EH (cell line): ENCODE measurements at places on chromosomes 6 and 20.
A peak's percentile ranks its signal among the peaks of the same experiment; 100 is the strongest.

DNA sequence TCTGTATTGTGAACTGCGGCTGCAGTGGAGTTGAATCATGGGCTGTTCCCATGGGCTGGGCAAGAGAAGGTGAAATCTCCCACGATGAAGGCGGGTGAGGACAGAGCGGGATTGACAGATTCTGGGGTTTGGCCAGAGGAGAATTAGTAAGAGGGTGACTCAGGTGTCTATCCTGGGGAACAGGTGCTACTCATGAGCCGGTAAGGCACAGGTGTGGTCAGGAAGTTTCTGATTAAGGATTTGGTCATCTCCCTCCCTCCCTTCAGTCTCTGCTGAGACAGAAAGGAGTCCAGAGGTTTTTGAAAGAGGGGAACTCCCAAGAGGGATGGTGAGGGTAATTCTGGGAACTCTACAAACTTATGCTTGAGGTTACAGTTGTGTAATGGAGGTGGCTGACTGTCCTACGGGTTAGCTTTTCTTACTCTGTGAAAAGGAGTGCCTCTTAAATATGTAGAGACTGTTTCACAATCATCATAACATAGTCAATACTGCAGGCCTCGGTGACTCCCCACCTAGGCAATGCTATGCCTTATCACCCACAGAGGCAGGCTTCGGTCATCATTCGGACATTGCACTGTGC is 31.5 kb downstream of the SERPINB1 start:
- no peak for DNase-seq

DNA sequence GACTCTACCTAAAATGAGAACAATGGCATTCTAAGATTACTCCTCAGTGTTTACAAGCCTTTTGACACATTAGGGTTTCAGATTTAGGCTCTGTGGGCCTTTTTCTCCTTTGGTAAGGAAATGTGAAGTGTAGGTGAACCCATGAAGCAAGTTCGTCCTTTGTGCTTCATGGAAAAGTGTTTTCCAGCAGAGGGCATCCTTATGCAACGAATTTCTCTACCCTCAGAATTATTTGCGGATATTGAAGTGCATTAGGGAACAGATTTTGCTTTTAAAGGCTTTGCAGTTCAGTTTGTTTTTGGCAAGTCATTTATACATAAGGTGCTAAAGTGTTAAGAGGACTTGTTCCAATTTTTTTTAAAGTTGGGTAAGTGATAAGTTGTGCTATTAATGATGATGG is 55.7 kb upstream of the FERMT1 start:
- peak; percentile 23 for DNase-seq

DNA sequence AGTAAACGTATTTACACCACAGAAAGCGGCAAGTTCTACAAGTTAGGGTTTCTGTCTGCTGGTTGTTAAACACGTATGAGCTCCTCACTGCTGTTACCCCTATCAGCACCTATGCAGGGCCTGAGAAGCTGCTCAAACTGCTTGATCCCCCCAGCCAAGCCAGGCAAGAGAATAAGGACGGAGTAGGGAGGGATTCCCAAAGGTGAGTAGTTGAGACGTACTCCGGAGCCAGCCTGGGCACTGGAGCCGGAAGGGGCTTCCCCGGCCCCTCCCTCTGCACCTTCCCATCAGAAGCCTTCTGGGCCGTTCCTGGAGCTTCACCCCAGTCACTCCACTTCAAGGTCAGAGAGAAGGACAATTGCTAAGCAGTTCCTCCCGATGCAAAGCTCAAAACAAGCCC is 58.0 kb downstream of the RIPOR3 start:
- DNase-seq: no peak

DNA sequence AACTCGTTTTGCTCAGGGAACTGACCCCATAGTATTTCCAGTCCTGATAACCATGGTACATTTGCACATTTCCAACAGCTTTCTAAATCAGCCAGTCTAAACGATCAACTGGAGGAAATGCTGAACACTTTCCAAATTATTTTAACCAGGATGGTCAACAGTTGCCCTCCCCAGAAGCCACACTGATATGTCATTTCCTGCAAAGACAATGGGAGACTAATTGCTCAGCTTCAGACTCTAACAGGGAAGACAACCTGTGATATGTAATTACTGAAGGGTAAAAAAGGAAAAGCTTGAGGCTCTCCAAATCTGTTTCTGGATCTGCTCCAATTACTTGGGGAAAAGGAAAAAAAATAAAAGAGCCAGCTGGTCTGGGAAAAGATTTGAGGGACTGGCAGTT is 88.8 kb downstream of the FYN start:
- DNase-seq: peak; percentile 47

DNA sequence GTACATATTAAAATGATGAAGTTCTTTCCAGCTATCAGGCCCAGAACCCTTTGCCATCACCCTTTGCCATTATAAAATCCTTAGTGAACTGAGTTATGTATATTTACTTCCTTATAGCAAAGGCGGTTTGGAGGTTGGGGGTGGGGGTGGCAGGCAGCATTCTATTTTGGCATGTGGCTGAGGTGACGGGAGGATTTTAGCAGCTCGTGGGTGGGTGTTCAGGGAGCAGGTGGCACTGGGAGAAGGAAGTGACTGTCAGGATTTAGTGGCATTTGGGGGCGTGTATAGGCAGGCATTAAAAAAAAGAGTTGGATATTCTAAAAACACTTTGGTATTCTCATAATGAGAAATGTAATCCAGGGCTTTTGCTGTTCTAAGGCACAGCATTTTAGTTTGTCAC is 150.7 kb downstream of the RIMS1 start:
- DNase-seq: no peak

DNA sequence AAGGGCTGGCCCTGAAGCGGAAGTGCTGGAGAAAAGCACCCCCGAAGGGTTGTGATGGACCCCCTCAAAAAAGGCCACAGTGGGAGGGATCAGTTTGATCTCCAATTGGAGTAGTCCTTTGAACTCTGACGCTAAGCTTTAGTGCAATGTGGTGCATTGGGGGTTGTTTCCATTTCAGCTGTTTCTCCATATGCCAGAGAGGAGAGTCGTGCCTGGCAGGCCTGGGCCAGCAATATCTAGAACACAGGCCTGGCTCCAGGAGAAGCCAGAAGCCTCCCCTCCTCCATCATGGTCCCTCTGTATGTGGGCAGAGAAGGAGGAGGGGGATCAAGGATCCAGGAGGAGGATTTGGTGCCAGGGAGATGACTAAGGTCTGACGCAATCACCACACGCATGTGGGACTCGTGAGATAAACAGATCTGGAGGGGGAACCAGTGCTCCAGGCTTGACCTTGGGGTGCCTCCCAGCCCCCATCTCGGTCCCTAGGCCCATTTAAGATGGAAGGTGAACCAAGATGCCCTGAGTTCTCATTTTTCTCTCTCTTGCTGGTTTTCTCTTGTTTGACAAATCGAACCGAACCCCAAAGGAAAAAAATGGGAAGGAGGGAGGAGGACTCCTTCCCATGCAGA is 517.4 kb upstream of the JARID2 start:
- peak; percentile 69 for DNase-seq

- peak; percentile 83 for DNase-seq
Measured at GRCh38 chr20:25247000-25247517, 826 bp upstream of the PYGB start.

- peak; percentile 34 for DNase-seq
Measured at GRCh38 chr20:1273366-1273765, 7.3 kb downstream of the SNPH start.

DNA sequence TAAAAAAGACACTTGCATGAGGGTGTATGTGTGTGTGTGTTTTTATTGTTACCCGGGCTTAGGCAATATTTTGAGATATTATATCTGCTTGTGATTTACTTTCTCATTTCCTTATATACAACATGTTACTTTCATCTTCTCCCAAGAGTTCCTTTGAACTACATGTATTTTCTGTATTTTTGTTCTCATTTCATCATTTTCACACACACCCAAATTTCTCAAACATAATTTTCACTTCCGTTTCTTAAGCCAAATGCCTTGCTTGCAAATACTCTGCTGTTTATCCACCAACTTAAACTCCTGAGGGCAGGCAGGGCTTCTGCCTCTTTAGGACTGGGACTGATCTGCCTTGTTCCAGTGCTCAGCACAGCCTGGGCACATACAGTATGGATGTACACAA is 69.3 kb upstream of the FYN start:
- no peak for DNase-seq

- peak; percentile 55 for DNase-seq
Measured at GRCh38 chr6:26550250-26550993, 12.3 kb downstream of the HMGN4 start.

DNA sequence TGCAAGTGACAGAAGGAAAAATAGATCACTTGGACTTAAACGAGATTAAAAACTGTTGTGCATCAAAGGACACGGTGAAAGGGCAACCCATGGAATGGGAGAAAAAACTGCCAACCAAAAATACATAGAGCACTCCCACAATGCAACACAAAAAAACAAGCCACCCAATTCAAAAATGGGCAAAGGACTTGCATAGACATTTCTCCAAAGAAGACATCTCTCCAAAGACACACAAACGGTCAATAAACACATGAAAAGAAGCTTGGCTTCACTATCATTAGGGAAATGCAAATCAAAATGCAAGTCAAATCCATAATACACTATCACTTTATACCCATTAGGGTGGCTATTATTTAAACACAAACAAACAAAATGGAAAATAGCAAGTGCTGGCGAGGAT is 45.0 kb downstream of the PXDC1 start:
- DNase-seq: no peak

DNA sequence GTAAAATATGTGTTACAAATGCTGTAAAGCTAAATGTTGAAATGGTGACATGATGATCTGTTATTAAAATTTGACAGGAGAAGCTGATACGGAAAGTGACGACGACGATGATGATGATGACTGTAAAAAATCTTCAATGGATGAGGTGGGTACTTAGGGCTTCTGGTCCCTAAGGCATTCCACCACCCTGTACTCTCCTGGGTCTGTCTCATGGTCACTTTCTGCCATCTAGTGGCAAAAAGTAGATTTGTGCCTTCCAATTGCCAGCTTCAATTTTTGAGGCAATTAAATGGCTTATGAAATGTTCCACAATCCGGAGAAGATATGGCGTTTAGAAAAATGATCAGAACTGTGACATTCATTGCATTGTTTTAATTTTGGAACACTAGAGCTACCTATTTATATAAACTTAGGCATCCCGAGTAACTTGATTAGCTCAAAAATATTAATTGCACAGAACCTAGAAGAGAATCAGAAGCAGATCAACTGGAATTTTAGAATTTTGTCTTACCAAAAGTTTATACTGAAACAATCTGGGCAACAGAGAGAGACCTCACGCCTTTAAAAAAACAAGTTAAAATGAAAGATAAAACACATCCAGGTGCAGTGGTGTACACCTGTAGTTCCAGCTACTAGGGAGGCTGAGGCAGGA is 346.5 kb upstream of the PLCB4 start:
- DNase-seq: peak; percentile 77

DNA sequence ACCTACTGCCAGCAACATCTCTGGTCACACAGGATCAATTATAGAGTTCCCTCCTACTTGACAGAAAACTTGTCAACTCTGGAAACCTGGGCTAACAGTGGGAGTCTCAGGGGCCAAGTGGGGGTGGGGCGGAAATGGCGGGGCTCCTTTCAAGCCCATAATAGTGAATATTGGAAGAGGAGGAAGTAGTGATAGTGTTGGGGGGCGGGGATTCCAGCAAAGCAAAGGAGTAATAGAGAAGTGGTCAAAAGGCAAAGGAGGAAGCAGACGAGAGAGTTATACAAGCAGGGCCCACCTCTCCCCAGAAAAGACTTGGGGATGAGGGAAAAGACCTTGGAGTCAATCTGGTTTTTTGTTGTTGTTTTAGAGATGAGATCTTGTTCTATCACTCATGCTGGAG is 2.1 kb downstream of the DEF6 start:
- no peak for DNase-seq

DNA sequence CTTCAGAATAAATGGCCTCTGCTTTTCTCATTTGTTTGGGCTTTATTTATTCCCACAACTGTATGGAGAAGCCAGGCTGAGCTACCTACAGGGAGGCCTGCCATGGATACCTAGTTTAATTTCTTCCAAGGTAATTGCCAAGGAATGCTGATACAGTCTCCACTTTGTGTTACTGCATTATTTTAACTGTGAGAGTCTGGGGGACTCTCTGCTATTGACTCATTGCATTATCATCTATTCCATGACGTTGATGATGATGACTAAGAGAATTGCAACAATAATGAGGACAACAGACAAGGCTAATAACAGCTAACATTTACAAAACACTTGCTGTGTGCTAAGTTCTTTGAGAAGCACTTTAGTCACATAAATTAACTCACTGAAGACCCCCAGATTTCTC is 88.3 kb upstream of the COL21A1 start:
- peak; percentile 90 for DNase-seq

- no peak for DNase-seq
Measured at GRCh38 chr6:122902326-122902725, 93.7 kb upstream of the CLVS2 start.

- DNase-seq: no peak
Measured at GRCh38 chr20:22931653-22932608, 103.2 kb upstream of the SSTR4 start.

DNA sequence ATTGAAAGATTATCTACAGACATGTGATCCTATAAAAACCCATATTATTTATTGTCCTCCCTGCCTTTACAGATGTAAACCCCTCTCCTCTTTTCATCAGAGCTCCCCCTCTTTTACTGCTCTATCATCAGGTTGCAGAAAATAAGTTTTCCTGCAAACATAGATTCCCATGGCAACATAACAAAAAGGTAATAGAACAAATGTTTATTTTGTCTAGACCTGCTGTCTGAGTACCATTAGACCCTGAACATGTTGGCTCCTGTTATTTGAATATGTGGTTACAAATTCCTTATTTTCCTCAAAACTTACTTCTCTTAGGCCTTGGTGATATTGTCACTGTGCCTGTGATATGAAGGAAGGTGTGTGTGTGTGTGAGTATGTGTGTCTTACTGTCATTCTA is 11.5 kb downstream of the MAPK14 start:
- DNase-seq: no peak

GRCh38 chr20:37270576-37271420 is 9.2 kb upstream of the GHRH start:
- no peak for DNase-seq
